ENCODE measurements at places on chromosomes 2 and 18.

GRCh38 chr2:118061135-118061955 lies 26.9 kb upstream of the INSIG2 start:
- DNase-seq, result peak; percentile 52

- no peak for DNase-seq
Observed at GRCh38 chr2:102662833-102663232, 43.5 kb downstream of the SLC9A2 start.

GRCh38 chr2:237196866-237197618 lies 111.4 kb downstream of the COPS8 start:
- DNase-seq, result no peak

DNA sequence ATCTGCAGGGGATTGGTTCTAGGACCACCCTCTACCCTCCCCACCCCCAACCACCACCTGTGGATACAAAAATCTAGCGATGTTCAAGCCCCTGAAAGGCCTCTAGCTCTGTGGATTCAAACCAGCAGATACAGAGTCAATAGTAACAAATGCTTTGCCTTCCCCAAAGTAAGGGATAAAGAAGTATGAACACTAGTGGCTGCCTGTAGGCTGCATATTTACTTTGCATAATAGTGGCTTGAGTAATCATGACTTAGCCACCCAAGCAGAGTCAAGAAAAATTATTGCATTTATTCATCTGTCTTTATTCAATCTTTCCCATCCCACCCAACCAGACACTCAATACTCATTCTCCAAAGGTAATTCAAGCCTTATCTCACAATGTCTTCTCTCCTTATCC lies 43.8 kb downstream of the SOCS6 start:
- DNase-seq, result no peak

- peak; percentile 5 for DNase-seq
Observed at GRCh38 chr2:166792808-166793207, 95.5 kb upstream of the XIRP2 start.

DNA sequence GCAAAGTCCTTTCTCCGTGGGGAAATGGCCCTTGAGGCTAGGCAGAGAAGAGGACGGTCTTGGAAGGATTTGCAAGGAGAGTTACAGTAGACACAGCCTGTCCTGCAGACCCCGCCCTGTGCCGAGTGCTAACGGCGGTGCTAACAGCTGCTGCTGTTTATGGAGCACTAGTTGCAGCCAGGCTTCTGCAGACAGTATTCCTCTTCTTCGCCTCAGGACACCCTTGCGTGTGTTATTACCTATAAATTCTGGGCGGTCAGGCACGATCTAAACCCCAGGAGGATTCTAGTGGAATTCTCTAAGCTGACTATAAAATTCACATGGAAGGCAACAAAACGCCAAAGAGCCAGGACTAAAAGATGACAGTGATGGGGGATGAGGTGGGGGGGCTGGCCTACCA lies 139.8 kb downstream of the GLI2 start:
- no peak for DNase-seq

- DNase-seq, result no peak
Observed at GRCh38 chr2:224816816-224817215, 100.7 kb upstream of the CCDC195 start.

DNA sequence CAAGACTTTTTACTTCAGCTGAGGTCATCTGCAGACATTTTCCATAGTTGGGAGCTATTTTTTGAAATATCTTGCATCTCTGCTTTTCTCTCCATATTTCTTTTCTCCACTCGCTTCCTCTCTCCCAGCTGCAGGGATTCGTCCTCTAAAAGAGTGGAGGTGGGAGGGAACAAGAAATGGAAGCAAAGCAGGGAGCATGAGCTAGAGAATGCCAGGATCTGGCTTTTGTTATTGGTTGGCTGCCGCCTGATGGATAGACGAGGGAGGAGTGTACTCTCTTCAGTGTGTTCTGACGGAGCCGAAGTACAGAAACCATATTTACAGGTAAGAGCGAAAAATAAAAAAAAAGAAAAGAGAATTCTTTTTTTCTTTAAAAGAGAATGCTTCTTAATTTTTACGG lies at the start of gene CSRNP3:
TSS of gene CSRNP3 (plus strand) at position 282 of the 400 bp plus-strand sequence. CDS start 125,368 bp downstream, outside the sequence.
- no peak for DNase-seq

DNA sequence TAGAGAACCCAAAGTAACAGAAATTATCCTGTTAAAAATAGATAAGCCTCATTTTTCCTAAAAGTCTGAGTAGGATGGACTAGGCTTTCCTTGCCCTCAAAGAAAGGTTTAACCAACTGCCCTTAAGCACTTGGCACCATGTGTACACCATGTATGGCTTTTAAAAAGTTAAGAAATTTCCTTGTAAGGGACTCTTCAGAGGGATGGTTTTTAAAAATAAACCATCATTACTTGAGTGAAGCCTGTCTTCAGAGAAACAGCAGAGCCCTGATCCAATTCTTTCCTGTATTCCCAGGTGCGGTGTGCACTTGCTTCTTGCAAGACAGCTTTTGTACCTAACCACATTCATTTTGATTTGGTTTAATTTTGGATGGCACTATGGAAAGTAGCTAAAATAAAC lies 1.1 kb upstream of the NEMP2 start:
- no peak for DNase-seq

GRCh38 chr2:196486146-196486545 lies 153.4 kb upstream of the CCDC150 start:
- DNase-seq, result no peak

DNA sequence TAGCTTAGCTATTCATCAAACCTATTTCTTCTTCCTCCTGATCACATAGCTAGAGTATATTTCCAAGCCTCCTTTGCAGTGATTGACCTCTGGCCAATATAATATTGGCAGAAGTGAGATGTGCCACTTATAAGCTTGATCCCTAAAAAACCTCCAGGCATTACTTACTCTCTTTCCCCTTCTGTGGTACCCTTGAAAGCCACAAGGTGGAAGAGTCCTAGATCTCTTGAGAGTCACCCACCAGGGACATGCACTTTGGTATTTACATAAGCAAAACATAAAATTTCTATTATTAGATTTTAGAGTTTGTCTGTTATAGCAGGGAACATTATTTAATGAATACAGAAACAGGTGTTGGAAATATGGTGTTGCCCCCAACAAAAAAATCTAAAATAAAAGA lies 112.0 kb downstream of the EXOC6B start:
- DNase-seq, result no peak

DNA sequence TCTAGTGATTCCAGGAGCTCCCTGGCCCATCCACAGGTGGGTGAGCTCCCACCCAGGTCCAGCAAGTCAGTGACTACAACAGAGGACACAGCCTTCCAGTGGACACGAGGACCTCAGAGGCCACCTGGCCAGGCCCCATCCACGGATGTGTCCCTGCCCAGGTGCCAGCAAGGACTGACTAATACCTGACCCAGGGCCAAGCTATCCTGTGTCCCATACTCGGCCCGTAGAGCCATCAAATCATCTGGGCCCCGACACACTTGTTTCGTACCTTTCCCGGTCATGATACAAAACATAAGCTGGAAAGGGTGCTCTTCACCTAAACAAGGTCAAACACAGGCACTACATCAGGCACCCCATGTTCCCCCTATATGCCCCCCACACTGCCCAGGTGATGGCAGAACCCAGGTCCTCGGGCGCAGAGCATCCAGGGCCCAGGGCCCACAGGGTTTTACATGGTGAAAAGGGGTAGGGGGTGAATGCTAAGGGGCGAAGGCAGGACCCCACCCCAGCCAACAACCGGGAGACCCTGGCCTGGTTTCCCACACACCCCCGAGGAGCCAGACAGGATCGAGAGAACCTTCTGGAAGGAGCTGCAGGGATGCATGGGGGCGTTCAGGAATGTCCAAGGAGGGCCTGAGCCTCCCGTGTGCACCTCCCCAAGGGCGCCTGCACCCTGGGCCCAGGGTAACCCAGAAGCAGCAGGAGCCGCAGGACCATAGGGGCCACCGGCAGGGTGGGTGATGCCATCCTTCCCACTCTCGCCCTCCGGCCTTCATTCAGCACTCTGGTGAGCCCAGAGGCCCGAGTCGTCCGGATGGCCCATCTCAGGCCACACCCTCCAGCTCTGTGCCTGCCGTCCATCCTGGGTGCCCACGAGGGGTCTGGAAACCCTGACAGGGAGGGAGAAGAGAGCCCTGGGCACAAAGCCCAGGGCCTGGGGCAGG lies 94.3 kb downstream of the HDAC4 start:
- DNase-seq, result no peak

DNA sequence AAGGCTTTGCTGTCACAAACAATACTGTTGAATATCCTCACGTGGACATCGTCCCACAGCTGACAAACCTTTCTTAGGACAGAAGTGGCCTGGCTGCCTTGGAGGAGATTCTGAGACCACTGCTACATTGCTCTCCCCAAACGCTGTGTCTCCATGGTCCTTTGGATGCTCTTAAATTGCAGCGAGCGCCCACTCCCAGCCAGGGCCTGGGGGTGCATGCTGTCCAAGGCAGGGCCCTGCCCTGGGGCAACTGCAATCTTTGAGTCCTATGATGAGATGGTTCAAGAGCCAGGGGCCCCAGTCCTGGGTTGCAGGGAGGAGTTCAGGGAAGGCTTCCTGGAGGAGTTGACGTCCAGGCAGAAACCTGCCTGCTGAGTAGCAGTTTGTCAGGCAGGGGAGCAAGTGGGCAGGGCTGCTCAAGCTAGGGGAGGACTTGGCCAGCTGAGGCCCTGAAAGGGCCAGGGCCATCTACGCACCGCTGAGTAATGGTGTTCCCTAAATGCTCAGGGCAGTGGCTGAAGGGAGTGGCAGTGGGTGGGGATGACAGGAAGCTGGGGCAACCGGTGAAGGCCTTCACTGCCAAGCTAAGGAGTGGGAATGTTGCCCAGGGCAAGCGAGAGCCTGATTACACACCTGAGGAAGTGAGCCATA lies 10.8 kb upstream of the SDC1 start:
- no peak for DNase-seq

- no peak for DNase-seq
Observed at GRCh38 chr2:28137221-28137620, 246.7 kb downstream of the BABAM2 start.

- DNase-seq, result no peak
Observed at GRCh38 chr2:60413069-60413813, 140.2 kb downstream of the BCL11A start.

DNA sequence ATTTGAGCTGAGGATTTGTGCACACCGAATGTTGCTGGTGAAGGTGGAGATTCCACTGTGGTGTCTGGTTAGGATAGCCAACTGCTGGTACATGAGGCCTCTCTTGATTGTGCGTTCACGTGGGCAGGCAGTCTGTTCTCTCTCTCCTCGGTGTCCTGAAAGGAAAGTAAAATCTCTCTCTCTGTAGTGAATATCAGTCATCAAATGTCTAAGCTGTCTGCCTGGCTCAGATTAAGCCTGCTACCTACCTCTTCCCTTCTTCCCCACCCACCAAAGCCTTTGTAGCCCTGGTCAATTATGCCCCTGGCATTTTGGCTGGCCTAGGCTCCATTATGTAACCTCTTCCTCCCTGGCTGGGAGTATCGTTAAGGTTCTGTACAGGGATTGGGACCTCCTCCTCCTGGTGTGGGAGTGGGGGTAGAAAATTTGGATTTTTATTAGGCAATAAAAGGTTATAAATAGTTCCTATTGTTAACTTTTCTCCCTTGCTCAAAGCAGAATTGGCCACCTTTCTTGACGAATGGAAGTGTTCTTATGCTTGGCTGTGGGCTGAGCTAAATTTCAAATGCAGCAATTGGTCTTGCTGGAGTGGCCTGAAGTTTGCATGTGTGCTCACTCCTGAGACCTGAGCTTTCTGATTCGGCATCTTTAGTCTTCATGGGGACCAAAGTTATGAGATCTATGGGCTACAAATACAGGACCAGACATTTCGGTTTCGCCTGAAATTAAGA lies 148.8 kb downstream of the WDSUB1 start:
- no peak for DNase-seq

- DNase-seq, result no peak
Observed at GRCh38 chr2:102056079-102056581, 64.4 kb downstream of the IL1R2 start.

DNA sequence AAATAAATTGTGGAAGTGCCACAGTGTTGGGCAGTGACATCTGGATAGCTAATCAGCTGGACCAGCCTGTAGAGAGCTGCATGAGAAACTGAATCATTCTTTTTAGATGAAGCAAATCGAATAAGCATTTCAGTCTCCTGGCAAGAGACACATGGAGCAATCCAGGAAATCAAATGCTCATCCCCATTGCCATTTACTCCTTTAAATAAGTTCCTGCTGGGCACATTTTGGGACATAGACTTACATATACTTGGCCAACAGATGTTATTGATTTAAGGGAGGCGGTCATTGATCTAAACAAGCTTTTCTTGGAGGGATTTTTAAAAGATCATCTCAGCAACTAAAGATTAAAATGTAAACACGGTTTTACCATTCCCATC lies 307.1 kb downstream of the STK39 start:
- DNase-seq, result no peak

- DNase-seq, result no peak
Observed at GRCh38 chr18:32634876-32635431, 137.9 kb downstream of the KLHL14 start.

GRCh38 chr2:145066856-145067548 lies 547.1 kb upstream of the ZEB2 start:
- no peak for DNase-seq

- DNase-seq, result no peak
Observed at GRCh38 chr2:178747767-178748166, 59.5 kb downstream of the TTN start.

DNA sequence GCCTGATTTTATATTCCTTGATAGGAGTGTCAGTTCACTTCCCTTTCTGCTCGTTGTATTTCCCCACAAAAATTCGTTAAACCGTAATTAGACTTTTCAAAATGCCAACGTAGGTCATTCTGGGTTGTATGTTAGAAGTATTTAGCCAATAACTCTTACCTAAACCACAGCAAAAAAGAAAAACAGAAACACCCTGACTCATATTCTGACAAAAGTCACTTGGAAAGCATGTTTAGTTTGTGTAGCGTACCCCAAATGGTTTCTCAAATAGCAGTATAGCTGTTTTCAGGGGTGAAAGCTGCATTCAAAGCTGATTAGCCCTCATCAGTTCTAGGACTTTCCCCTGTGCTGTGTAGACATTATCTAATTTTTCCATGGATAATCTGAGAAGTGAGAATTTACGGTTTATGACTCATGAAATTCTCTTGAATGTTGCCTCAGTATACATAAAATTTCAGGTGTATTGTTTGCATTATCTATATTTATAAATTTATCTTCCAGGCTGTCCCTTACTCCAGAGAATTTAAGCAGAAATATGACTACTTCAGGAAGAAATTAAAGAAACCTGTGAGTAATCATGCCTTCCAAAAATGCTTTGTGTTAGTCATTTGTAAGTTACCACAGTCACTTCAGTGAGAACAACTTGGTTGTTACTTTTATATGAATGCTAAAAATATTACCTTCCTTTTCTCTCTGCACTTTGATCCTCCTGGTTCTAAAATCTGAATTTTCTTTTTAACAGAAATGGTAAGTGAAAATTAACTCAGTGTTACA lies 264.9 kb downstream of the ALPK2 start:
- DNase-seq, result no peak
